IPS DF 19.7 (cell line): ENCODE measurements at places on chromosomes 16 and 17.

DNA sequence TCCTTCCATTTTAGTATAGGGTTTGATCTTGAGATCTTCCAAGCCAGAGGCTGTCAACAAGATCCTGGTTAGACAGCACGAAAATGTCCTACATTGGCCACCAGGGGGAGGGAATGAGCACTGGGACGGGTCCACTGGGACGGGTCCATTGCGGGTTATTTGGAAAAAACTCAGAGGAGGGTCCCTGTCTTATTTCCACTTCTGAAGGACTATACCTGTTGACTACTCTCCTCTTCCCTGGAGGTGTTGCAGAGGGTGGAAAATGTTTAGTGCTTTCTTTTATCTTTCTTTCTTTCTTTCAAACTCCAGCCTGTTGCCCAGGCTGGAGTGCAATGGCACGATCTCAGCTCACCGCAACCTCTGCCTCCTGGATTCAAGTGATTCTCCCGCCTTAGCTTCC is 2.5 kb downstream of the TTLL6 start:
- DNase-seq, result no peak

GRCh38 chr16:86880316-86881117 is 302.2 kb downstream of the FOXL1 start:
- no peak for DNase-seq

- no peak for DNase-seq
These were observed 14.6 kb downstream of the CRISPLD2 start for GRCh38 chr16:84834403-84834772.

DNA sequence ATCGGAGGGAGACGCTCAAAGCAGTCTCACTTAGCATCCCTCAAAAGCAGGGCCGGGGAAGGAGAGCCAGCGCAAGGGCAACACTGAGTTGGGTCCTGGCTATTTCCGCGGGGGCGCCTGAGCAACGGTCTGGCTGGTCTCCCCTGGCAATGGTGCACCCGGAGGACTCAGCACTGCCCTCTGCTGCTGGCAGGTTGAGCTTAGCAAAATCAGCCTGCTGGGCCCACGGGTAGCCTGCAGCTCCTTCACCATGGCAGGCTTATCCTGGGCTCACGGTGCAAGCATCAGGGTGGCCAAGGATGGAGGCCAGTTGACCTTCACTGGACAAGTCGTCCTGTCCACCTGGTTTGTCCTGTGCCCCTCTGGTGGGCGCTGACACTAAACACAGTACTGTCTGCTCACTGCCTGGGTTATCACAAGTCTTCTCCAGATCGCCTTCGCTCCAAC is 14.4 kb upstream of the ALDH3A1 start:
- peak; percentile 50 for DNase-seq

DNA sequence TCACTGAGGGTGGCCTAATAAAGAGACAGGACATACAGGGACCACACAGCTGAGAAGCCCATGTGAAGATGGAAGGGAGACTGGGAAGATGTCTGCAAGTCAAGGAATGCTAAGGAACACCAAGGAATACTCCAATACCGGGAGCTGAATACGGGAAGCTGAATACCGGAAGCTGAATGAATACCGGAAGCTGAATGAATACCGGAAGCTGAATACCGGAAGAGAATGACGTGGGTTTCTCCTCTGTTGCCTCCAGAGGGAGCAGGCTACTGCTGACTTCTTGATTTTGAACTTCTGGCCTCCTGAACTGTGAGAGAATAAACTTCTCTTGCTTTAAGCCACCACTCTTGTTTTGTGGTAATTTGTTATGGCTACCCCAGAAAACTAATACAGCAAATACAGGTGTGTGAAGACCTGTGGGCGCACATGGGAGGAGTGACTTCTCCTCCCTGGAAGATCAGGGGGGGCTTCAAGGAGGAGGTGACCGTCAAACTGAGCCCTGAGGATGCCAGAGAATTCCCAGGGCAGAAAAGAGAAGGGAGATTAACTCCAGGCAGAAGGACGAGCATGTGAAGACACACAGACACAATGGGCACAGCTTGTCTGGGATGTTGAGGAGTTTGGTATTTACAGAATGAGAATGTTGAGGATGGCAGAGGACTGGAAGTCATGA is 259.9 kb downstream of the IRF8 start:
- no peak for DNase-seq

GRCh38 chr16:87823181-87823929 is 46.0 kb downstream of the SLC7A5 start:
- DNase-seq, result no peak

- no peak for DNase-seq
These were observed 16.9 kb downstream of the CLEC16A start for GRCh38 chr16:10961231-10961630.

- no peak for DNase-seq
These were observed 23.4 kb upstream of the CPSF4L start for GRCh38 chr17:73284906-73285602.

DNA sequence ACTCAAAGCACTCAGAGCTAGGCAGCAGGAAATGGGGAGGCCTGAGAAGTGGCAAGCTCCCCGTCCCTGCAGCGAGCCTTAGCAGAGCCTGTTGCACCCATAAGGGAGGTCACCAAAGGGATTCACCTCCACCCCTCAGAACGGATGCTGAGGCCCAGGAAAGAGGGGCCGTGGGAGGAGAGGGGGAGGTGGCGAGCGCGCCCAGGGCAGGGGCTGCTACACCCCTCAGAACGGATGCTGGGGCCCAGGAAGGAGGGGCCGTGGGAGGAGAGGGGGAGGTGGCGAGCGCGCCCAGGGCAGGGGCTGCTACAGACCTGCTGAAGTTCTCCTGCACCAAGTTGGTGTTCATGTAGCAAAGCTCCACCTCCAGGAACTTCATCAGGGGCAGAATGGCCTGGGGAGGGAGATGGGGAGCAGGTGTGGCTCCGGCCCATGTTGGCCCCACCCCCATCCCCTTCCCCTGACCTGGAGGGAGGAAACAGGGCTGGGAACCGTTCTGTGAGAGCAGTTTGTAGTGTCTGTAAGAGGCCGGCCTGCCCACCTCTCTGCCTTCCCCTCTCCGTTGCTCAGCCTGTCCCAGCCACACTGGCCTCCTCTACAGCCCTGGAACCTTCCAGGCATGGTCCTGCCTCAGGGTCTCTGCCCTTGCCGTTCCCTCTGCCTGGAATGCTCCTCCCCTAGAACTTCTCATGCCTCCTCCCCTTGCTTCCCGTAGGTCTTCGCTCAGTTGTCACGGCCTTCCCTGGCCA is 11.4 kb downstream of the UNC13D start:
- DNase-seq, result no peak

DNA sequence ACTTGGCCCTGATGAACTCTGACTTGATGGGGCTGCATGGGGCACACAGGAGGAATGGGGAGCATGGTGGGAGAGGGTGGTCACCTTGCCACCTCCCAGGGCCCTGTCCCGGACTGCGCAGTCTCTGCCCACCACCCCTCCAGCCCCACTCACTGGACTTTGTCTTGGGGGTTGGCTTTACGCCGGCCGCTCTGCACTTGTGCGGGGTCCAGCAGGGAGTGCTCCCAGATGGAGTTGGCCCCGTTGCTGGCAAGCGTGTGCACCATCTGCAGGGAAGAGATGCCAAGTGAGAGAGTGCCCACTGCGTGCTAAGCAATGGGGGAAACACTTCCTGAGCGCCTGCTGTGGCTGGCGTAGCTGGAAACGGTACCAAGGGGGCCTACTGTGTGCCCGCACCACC is 6.7 kb downstream of the GIT1 start:
- no peak for DNase-seq
